Activated T-helper 2 cell treated with anti-CD3 and anti-CD28 coated beads, Interferon-gamma antibody, Interleukin-2, Interleukin-4, amounts not matched to agents 10 μg/mL and 5 μg/mL and 100 μg/mL, durations not matched to agents 14 hours and 24 hours and 36 hours (primary cell): ENCODE measurements at places on chromosomes 3 and 15. TPM values are rescaled to one million over a fixed set of nuclear protein-coding genes. Genes with fewer than 3 reads are reported as not detected.

DNA sequence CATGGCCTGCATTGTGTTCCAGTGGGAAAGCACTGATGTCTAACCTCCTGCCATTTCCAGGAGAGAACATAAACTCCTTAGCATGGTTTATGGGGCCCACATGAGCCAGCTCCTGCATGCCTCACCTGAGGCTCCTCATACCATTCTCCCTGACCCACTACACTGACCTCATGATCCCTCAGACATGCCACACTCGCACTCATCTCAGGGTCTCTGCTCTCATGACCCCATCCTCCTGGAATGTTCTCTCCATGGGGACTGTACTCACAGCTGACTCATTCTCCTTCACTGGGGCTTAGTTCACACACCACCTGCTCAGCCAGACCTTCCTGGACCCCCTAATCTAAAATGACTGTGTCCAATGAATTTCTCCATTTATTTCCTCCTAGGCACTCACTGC is 4.0 kb upstream of the LMCD1 start:
- no peaks in the 10 kb centered on the region for H3K36me3 ChIP-seq
- peaks cover 8% of the 10 kb centered on the region for H3K4me1 ChIP-seq
- DNase-seq: no peak
- peaks cover 13% of the 10 kb centered on the region for H3K27me3 ChIP-seq
- no peak overlapping the region for H3K27ac ChIP-seq

- no peaks in the 10 kb centered on the region for H3K4me1 ChIP-seq
- H3K27ac ChIP-seq: no peak overlapping the region
- H3K4me3 ChIP-seq: no peak overlapping the region
- H3K36me3 ChIP-seq: no peaks in the 10 kb centered on the region
- H3K27me3 ChIP-seq: no peaks in the 10 kb centered on the region
Measured at GRCh38 chr3:162704238-162704637, 1207.6 kb downstream of the OTOL1 start.

Gene SPATA12
- total RNA-seq: not detected in 2 replicates

GRCh38 chr3:183210341-183210740 is 42.7 kb upstream of the B3GNT5 start:
- H3K27me3 ChIP-seq: no peaks in the 10 kb centered on the region
- H3K4me3 ChIP-seq: no peak overlapping the region
- no peak for DNase-seq
- peak overlapping the region; percentile 87 for H3K27ac ChIP-seq
- H3K4me1 ChIP-seq: peaks cover 35% of the 10 kb centered on the region
- peaks cover 40% of the 10 kb centered on the region for H3K36me3 ChIP-seq

Gene CCDC39
- not detected in 2 replicates for total RNA-seq

Gene NUP210
- total RNA-seq: 143 and 148 TPM in 2 replicates

Gene FGF7
- total RNA-seq: not detected in 2 replicates

Gene TM4SF1
- not detected in 2 replicates for total RNA-seq

Gene RPL15
- total RNA-seq: 1,859 and 1,865 TPM in 2 replicates

DNA sequence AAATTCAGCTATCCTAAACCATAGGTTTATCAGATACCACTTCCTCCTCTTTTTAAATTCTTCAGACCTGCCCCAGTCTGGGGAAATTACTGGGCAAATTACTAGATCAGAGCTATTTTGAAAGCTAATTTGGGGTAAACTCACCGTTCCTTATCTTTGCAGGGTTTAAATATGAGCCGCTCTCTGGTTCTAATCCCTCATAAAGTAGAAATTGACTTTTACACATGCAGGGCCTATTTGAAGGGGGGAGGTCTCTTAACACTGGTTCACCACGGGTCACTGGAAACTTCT is 11.0 kb upstream of the MEIS2 start:
- H3K27me3 ChIP-seq: peaks cover 65% of the 10 kb centered on the region
- peaks cover 6% of the 10 kb centered on the region for H3K4me1 ChIP-seq
- no peak overlapping the region for H3K4me3 ChIP-seq

DNA sequence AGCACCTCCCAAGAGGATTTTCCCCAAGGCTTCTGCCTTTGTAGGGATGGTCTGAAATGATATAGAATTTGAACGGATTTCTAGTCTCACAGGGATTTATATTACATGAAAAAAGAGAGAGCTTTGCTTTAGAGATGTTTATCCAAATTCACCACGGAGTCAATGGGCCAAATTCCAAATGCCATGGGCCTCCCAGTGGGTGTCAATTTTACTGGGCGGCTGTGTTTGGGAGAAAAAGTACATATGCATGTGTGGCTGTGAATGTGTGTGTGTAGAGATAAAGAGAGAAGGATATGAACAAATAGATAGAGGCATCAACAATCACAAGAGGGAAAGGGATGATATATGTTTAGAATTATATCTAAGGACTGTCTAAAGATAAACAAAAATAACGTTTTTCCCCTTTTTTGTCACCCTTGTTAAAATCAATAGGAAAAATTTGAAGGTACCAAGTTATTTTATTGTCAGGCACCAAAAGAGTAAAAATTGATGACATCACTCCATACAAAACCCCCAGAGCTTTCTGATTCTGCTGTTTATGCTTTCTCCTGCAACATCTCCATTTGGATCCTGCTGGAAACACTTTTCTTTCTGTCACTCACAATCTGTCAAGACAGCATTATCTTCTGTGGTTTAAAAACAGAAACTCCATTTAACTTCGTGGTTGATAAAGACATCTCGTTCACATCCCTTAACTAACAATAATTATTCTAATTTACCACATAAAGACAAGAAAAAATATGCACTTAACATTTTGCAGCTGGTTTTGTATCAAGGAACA is 160.7 kb downstream of the FHIT start:
- peaks cover 5% of the 10 kb centered on the region for H3K27me3 ChIP-seq
- no peak for DNase-seq
- H3K4me3 ChIP-seq: no peak overlapping the region

Gene TKT
- 363 and 374 TPM in 2 replicates for total RNA-seq

Gene CHCHD6
- 9.1 and 15.7 TPM in 2 replicates for total RNA-seq

GRCh38 chr3:161879470-161879869 is 382.9 kb downstream of the OTOL1 start:
- DNase-seq: no peak
- H3K4me1 ChIP-seq: no peaks in the 10 kb centered on the region
- H3K4me3 ChIP-seq: no peak overlapping the region
- H3K27ac ChIP-seq: no peak overlapping the region
- H3K27me3 ChIP-seq: no peaks in the 10 kb centered on the region
